Left renal pelvis (tissue), 4 donors: ENCODE measurements at places on chromosomes 7 and 10.

- no peak for DNase-seq
Measured at GRCh38 chr10:133608855-133609254, 17.7 kb downstream of the FRG2B start.

- DNase-seq = no peak
Measured at GRCh38 chr7:65892835-65893234, 20.0 kb downstream of the VKORC1L1 start.

GRCh38 chr7:50660040-50660829, 95.0 kb upstream of the DDC start:
- DNase-seq = no peak

DNA sequence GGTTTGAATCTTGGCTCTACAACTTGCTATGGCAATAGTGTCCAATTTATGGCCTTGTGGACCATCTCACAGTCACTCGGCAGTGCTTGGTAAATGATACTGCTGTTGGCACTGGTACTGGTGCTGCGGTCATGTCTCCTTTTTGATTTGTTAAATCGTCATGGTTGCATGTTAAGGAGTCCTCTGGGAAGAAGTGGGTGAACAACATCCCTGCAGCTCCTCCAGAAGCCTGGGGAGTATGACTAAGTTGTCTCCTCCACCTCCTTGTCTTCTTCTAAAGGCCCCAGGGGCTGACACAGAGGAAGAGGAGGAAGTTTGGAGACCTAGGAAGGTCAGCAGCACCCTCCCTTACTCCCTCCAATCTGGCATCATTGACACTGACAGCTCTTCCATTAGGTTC, 8.5 kb downstream of the ITPRIP start:
- no peak for DNase-seq

- no peak for DNase-seq
Measured at GRCh38 chr10:124671486-124672075, 72.6 kb downstream of the FAM53B start.

DNA sequence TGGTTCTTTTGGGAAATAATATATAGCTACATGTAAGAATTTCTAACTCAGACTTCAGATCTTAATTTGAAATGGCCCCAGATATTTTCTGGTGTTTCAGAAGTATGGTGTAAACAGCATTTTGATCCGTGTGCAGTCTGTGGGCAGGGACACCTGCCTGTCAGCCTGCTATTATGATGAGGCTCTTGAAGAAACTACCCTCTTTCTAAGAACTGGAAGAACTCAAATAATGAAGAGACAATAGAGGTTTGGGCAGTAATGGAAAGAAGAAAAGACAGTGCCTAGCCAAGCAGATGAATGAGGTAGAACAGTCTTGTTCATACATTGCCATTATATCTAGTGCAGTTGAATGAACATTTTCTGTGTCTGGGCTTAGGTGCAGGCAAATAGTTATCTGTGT, 256.6 kb downstream of the ARHGAP21 start:
- DNase-seq = no peak

GRCh38 chr10:132948351-132948750, 6.0 kb upstream of the CFAP46 start:
- no peak for DNase-seq

- DNase-seq = no peak
Measured at GRCh38 chr7:76047305-76047810, 442 bp downstream of the STYXL1 start.

- no peak for DNase-seq
Measured at GRCh38 chr7:47452295-47452694, 129.6 kb downstream of the TNS3 start.

DNA sequence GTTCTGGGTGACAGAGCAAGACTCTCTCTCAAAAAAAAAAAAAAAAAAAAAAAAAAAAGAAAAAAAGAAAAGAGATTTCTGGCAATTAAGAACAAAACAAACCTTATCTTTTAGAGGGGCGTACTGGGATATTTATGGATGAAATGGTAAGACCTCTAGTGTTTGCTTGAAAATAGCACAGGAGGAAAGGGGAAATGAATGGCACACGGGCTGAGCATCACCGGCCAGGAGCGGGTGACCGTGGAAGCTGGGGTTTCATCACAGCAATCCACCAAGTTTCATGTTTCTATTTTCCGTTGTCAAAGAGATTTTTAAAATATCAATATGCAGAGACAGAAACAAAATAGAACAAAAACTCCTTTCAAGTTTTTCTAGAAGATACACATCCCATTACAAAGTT, 105.6 kb downstream of the SVIL start:
- DNase-seq = no peak
